ENCODE measurements at places on chromosomes 1 and 21.

DNA sequence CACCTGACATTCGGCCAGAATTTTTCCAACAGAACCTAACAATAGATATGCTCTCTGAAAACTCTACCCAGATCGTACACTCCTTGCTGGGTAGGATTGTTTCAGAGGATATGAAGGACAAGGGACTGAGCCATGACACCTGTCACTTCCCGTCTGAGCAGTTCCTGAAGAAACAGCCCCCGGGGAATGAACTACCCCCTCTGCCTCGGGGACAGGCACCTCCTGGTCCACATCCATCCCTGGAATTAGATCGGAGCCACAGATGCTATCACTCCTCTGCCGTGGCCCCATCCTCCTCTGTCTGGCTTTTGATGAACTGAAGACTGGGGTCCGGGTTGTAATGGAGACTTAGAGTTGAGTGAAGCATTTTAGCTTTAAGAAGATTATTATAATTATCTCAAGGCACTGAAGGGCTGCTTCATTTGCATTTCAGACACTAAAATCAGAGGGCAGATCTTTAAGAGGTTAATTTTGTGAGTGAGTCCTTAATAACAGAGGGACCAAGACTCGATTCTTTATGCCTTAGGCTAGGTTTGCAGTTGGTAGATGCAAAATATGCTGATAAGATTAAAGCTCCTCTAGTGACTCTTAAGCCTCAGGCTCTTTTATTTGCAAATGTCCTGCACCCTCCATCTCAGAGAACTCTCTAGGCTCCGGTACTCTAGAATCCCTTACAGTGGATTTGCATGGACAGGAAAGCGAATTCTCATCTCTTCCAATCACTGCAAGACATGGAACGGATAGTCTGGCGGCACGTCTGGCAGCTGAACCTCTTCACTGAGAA is 333.8 kb downstream of the KIF26B start:
- DNase-seq: no peak

GRCh38 chr1:244834543-244835275 is 749 bp upstream of the COX20 start:
- peak; percentile 94 for DNase-seq

GRCh38 chr1:183952101-183952500 is 85.4 kb downstream of the COLGALT2 start:
- no peak for DNase-seq

DNA sequence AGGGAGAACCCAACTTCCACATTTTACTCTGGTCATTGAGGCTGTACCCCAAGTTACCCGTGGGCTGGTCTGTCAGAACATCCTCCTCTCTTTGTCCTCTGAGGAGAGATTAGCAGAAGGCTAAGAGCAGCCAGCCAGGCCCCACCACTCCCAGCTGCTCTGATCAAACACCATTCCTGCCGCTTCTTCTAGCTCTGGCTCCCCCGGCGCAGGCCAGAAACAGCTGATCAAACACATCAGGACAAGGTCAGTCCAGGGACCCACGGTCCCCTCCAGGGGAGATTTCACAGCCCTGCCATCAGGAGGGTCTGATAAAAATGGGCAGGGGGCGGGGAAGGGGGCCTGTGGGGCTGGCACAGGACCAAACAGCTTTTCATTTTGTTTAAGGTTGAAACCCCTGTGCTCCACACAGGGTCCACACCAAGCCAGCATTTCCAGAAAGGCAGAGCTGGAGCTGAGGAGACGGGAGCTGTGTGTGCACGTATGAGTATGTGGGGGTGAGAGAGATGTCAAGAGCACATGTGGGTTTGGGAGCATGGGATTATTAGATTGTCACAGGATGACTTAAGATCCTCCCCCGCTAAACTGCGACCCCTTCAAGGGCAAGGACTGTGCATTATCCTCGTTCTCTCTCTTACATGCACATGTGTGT is 29.9 kb upstream of the EPHA8 start:
- no peak for DNase-seq

DNA sequence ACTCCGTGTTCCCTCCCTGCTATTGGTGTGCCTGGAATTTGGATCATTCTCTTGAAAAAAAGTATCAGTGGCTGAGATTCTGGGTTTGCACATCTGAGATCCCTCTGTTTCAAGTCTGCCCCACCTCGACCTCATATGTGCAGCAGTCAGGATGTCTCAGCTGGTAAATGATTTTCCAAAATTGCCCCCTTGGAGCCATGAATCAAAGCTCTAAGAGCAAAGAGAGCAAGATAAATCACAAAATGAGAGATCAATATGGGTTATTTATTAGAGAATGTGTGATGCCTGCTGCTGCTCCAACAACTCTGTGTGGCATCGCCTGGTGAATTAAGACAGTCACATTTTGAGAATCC is 8.5 kb downstream of the CRP start:
- DNase-seq: no peak

DNA sequence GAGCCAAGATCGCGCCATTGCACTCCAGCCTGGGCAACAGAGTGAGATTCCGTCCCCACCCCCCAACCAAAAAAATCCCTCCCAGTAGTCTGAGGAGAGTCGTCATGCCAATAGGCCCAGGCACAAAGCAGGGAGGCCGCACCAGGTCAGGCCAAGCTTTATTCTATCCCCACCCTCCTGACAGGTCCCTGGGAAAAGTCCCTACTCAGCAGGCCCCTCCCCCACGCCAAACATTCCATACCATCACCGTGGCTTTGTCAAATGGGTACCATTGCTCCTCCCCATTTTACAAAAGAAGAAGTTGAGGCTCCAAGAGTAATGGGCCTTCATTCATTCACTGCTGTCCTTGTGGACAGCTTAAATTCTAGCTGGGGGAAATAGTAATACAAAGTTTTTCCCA is 5.3 kb downstream of the GPR3 start:
- DNase-seq: no peak

DNA sequence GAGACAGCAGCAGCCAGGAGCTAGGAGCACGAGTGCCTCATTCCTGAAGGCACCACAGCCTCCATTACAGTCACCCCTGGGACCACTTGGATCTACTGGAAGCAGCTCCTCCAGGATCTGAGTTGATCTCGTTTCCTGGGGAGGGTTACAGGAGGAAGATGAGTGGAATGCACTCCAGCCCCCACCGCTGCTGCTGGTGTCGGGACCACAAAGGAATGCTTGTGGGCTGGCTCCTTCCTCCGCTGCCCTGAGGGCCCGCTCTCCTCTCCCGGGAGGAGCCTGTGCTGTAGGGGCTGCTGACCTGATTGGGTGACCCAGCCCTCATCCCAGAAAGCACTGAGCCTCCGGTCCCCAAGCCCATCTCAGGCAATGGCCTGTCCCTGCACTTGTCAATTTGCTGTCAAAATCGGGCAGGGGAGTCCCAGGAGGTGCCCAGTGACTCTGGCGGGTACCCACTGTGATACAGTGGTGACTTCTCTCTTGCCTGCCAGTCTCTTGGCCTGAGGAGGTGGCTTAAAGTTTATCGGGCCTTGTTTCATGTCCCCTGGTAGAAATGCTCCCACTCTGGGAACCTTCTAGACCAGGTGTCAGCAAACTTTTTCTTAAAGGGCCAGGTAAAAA is 23.1 kb downstream of the IL10RB start:
- DNase-seq: no peak

GRCh38 chr1:17023102-17023501 is 11.4 kb upstream of the ATP13A2 start:
- DNase-seq: no peak

DNA sequence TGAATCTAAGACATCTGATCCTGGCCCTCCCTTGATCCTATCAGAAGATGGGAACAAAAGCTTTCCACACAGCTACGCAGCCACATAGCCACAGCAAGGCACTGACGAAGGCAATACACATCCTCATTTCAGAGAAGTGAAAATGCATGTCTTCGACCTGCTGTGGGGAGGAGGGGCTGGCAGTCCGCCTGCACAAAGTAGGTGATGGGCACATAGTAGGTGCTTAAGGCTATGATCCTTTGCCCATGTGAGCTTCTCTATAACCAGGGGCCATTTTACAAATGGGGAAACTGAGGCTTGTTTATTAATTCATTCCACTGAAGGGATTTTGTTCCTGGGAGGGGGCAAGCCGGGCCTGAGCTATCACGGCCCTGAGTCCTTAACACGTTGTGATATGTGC is 94.2 kb downstream of the PAX7 start:
- DNase-seq: no peak

DNA sequence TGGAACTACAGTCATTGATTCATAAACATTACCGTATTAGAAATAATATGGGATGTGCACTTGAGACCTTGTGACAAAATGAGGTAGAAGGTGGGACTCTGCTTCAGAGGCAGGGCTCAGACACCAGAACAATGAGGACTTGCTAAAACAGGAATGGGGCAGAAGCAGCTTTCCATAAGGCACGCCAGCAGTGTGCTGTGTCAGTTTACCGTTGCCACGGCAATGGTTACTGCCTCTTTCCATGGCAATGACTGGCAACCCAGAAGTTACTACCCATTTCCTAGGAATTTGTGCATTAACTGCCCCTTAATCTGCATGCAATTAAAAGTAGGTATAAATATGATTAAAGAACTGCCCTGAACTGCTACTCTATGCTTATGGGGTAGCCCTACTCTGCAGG is 169.0 kb downstream of the CHRM3 start:
- DNase-seq: no peak

GRCh38 chr1:236063919-236064673 is 794 bp downstream of the NID1 start:
- no peak for DNase-seq

DNA sequence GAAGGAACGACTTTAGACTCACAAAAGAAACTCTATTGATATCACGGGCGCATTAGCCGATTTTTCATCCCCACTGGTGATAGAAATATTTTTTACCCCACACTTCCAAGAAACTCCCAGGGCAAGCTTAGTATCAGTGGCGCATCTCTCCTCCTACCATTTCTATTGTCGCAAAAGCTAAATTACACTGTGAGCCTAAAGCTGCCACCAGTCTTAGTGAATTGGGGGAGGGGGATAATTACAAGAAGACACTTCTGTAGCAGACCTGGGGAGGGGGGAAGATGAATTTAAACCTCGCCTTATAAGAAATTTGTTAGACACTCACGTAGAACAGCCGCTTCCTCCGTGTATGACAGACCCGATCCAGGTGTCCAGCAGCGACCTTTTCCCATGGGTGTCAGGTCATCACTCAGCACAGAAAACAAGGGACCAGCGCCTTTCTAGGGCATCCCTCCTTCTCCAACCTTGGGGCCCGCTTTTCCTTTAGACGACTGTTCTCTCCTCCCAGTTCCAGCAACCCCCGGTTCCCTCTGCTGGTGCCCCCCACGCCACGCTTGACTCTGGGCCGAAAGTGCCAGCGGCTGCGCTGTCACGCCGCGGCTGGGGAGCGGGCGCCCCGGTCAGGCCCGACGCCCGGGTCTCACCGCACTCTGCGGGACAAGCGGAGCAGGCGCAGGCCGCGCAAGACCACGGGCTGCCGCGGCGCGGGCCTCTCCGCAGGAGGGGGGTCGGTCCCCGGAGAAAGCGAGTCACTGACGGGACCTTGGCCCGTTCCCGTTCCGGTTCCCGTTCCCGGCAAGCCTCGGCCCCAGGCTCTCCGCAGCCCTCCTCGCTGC is 821 bp downstream of the PHC2 start:
- DNase-seq: peak; percentile 16

DNA sequence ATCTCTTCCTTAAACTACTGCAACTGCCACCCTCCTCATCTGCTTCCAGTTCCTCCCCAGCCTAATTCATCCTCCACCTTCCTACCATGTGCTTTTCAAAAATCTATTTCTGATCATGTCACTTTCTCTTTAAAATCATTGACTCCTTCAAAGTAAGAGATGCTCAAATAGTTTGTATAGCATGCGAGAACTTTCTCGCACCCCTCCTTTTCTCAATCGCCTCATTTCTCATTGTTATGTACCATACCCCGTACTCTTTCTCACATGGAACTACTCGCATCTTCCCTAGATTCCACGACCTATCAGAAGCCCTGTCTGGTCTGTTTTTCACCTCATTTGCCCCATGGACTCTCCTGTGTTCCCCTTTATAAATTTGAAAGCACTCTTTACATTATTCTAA is 238.2 kb downstream of the NRIP1 start:
- DNase-seq: no peak

DNA sequence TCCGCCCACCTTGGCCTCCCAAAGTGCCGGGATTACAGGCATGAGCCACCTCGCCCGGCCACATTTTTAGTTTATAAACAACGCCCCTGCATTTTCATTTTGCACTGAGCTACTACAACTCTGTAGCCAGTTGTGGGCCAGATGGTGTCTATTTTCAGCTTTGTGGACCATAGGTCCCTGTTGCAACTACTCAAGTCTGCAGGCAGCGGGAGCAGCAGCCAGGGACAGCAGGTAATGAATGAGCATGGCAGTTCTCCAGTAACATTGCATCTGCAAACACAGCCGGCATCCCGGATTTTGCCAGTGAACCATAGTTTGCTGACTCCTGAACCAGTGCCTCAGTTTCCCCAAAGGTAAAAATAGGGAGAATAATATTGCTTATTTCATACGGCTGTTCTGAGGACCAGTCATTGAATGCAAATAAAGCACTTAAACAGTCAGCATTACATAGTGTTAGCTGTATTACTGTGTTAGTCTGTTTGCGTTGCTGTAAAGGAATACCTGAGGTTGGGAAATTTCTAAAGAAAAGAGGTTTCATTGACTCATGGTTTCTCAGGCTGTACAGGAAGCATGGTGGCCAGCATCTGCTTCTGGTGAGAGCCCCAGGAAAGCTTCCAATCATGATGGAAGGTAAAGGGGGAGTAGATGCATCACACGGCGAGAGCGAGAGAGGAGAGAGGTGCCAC is 65.5 kb upstream of the SLC45A1 start:
- DNase-seq: no peak

DNA sequence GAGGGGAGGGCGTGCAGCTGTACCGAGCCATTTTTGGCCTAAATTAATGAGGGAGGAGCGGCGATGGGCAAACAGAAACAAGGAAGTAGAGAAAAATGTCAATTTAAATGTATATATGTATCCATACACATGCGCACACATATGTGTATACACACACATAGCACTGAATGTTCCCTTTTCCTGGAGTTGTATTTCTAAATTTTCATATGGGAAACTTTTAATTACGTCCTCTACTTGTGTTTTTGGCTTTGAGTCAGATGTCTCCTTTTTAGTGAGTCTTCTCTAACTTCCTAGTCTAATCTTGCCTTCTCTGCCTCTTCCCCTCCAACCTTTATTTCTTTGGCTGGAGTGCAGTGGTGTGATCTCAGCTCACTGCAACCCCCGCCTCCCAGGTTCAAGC is 15.4 kb upstream of the CYYR1 start:
- DNase-seq: no peak

DNA sequence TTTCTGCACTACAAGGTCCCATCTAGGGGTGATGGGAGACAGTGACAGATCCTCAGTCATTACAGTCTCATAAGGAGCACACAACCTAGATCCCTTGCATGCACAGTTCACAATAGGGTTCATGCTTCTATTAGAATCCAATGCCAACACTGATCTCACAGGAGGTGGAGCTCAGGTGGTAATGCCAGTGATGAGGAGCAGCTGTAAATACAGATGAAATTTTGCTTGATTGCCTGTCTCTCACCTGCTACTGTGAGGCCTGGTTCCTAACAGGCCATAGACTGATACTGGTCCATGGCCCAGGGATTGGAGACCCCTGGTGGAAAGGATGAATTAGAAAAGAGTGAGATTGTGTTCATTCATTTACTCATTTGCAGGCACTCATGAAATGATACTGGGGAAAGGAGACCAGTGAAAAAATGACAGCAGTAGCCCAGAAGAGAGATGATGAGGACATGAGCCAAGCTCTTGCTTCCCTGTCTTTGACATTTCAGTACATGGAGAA is 251.6 kb upstream of the DUSP10 start:
- DNase-seq: peak; percentile 14

- no peak for DNase-seq
Observed at GRCh38 chr1:97082160-97082848, 360.7 kb downstream of the PTBP2 start.

- DNase-seq: no peak
Observed at GRCh38 chr1:205373798-205374175, 17.1 kb upstream of the KLHDC8A start.

- DNase-seq: no peak
Observed at GRCh38 chr1:180425952-180426351, 76.4 kb downstream of the ACBD6 start.
